ENCODE measurements at places on chromosomes 12 and 14.
A peak's percentile ranks its signal among the peaks of the same experiment; 100 is the strongest.

DNA sequence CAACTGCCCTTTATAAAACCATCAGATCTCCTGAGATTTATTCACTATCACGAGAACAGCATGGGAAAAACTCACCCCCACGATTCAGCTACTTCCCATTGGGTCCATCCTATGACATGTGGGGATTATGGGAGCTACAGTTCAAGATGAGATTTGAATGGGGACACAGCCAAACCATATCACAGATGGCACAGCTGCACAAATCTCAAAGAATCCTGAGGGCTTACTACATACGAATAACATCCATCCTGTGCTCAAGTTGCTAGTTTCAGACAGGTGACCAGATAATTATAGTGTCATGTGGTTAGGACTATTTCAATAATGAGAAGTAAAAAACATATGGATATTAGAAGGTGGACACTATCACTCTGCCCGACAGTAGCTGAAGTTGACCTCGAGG is 211.2 kb downstream of the NUAK1 start:
- DNase-seq = no peak

- no peak for DNase-seq
Measured at GRCh38 chr12:49348781-49349180, 2.1 kb downstream of the DNAJC22 start.

GRCh38 chr12:67797753-67798152 is 149.2 kb downstream of the DYRK2 start:
- DNase-seq = no peak

DNA sequence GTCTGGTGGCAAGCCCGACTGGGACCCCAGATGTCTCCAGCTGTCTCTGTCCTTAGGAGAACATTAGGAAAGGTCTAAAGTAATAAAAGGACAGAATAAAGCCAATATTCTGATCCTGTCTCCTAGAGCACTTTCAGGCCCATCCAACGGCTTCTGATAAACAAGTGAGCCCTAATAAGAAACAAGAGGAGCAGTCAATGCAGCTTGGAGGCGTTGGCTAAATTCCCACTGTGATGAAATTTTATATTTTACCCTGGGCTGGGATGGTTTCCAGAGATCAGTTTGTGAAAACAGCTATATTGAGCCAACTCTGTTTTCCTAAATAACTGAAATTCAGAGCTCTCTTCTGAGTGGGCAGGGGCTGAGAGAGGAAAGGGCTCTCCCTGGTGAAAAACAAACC is 55.5 kb upstream of the SRRM4 start:
- no peak for DNase-seq

DNA sequence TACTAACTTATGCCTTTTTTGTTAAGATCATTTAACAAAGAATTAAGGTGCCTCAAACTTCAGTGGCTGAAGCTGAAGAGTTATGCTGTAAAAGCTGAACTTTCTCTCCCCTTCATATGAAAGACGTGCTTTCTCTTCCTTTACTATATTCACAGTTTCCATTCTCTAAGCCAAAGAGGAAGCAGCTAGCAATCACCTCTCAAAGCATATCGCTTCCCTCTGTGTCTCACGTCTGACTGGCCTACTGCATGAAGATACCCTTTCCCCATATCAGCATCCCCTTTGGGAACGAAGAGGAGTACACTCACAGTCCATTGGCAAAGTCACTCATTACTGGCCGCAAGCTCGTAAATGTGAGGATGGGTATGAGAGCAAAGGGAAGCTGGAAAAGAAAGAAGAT is 34.9 kb downstream of the SLC11A2 start:
- DNase-seq = no peak

DNA sequence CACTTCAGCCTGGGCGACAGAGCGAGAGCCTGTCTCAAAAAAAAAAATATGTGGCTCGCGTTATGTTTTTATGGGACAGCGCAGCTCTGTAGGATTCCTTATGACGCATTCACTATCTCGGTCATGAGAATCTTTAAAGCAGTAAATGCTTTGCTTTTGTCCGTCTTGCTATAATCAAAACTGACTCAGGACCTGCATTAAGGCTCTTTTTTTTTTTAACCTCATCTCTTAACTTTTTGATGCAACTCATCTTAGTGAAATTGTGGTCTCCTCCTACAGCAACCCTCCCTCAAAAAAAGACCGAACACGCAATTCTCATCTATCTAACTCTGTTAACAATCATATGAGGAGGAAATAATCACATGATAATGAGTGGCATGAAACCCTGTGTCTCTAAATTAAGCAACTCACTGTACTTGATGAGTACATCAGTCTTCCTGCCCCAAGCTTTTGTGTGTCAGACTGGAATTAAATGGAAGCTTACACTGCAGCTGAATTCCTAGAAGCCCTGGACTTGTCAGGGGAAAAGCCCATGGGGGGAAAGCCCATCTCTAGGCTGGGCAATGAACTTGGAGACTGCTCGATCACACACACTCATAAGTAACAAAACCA is 4.3 kb downstream of the P2RX4 start:
- DNase-seq = peak; percentile 91

GRCh38 chr14:80955416-80955941 is at the start of gene TSHR:
Gene TSHR (plus strand): TSS chr14:80955621. CDS start chr14:80955681, 60 bp downstream.
- no peak for DNase-seq

- DNase-seq = peak; percentile 20
Measured at GRCh38 chr14:20470603-20470901, 1.3 kb downstream of the PNP start.

- DNase-seq = no peak
Measured at GRCh38 chr12:91154131-91154530, 28.5 kb downstream of the DCN start.

Data from amniotic epithelial cell (primary cell).